Urinary bladder (tissue), 4 donors: ENCODE measurements at places on chromosomes 7 and 10. TPM values are rescaled to one million over a fixed set of nuclear protein-coding genes. Genes with fewer than 3 reads are reported as not detected.
A peak's percentile ranks its signal among the peaks of the same experiment; 100 is the strongest.

The PDE1C gene
- 20.4 TPM for total RNA-seq

The SFRP4 gene
- total RNA-seq: 11.2 TPM

The CALHM3 gene
- not detected for total RNA-seq

The LDB3 gene
- 7.1 TPM for total RNA-seq

GRCh38 chr7:13262929-13263530 lies 575.6 kb downstream of the ARL4A start:
- DNase-seq: peak; percentile 46

GRCh38 chr10:102765336-102765735 lies 21.6 kb downstream of the WBP1L start:
- no peak for DNase-seq

GRCh38 chr10:48531486-48531885 lies 73.4 kb downstream of the ARHGAP22 start:
- no peak for DNase-seq
